NCI-H1436 treated with DMSO at 0.1 percent for 48 hours (cell line): ENCODE measurements at places on chromosomes 4 and X.

DNA sequence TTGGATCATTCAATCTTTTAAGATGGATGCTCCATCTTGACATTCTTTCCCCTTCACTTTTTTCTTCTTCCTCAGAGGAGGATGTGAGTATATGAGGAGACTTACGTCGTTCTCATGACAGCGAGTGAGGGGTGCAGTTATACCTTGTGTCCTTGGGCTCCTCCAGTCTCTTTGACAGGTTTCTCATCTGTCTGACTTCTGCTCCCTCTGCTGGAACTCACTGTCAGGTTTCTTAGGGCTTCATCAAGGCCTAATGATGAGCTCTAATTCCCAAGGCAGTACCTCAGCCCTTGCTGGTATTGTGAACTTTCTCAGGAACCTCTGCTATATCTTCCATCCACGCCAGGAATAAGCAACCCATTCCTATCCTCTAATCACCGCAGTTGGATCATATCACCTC is 237.8 kb upstream of the ADGRL3 start:
- no peak for DNase-seq

GRCh38 chr4:101217353-101218031 is 129.8 kb downstream of the PPP3CA start:
- DNase-seq = no peak

GRCh38 chrX:120726294-120726693 is 96.4 kb upstream of the C1GALT1C1 start:
- no peak for DNase-seq

GRCh38 chr4:11548597-11549082 is 119.9 kb upstream of the HS3ST1 start:
- no peak for DNase-seq

DNA sequence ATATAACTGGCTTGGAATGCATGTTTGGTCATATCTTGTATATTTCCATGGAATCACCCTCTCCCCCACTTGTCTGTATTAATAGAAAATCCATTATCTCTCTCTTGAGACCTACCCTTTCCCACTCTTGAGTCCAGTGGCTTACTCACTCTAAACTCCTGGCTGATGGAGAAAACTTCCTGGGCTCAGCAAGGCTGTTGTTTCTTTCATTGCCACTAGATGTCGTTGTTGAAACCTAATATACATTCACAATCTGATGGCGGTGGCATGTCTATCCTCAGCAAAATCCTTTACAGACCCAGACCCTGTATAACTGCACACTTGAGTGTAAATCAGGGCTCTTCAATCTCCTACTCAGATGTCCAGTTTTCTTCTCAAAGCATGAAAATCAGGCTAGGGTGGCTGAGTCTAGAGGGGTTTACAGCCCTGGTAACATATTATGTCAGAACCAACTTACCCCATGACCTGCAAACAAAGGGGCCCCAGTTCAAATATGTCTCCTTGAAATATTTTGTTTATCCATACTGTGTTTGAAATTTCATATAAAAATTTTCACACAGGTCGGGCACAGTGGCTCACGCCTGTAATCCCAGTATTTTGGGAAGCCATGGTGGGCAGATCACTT is 70.0 kb upstream of the FAM241A start:
- no peak for DNase-seq

DNA sequence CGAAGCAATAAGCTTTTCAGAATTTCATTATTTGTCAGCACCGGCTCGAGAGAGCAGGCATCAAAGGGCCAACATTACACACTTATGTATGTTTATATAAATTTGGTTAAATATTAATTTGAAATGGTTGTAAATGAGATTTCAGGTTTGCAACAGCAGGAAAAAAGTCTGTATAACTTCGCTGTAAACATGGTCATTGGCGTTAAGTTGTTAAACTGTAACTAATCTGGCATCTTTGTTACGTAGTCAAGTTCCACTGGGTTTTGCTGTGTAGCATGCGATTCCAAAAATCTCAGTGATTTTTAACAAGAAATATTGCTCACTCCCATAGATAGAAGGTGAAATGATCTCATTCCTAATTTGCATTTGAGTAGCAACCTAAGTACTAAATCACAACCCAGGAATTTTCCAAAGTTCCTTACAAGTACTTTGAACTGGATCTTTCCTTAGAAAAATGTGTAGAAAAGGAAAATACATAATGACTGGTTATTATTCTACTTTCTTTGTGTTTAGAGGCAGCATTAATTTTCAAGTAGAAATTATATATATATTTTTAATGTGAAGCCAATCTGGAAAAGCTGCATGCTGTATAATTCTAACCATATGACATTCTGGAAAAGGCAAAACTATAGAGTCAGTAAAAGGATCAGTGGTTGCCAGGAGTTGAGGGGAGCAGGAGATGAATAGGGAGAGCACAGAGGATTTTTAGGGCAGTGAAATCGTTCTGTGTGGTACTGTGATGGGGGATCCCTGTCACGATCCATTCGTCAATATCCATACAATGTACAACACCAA is 222.1 kb downstream of the CBR4 start:
- DNase-seq = no peak

GRCh38 chr4:185833055-185833598 is 21.1 kb upstream of the SORBS2 start:
- DNase-seq = no peak

DNA sequence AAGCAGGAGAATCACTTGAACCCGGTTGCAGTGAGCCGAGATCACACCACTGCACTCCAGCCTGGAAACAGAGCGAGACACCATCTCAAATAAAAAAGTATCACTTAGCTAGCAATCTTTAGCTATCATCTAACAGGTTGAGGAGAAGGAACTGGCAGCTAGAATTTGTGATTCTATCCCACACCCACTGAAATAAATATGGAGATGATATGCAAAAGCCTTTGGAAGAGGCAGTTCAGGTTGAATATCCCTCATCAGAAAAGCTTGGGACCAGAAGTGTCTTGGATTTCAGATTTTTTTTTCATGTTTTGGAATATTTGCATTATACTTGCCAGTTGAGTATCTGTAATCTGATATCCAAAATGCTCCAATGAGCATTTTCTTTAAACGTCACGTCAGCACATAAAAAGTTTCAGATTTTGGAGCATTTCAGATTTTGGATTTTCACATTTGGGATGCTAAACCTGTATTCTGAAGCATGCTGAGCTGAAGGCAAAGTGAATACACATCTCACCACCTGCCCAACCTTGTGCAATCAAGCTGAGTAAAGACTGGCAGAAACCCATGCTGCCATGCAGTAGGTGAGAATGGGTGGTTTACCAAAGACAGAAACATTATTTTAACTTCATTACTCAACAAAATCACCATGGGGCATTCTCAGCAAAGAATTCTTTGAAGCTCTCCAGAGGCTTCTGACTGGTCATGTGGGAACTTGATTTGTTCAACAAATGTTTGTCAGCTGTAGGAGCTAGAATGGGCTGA is 159.3 kb downstream of the SH3KBP1 start:
- DNase-seq = no peak

GRCh38 chrX:156002507-156002906 is 5.0 kb downstream of the IL9R start:
- DNase-seq = no peak

- DNase-seq = no peak
Observed at GRCh38 chr4:185128272-185129119, 14.6 kb upstream of the SLC25A4 start.

DNA sequence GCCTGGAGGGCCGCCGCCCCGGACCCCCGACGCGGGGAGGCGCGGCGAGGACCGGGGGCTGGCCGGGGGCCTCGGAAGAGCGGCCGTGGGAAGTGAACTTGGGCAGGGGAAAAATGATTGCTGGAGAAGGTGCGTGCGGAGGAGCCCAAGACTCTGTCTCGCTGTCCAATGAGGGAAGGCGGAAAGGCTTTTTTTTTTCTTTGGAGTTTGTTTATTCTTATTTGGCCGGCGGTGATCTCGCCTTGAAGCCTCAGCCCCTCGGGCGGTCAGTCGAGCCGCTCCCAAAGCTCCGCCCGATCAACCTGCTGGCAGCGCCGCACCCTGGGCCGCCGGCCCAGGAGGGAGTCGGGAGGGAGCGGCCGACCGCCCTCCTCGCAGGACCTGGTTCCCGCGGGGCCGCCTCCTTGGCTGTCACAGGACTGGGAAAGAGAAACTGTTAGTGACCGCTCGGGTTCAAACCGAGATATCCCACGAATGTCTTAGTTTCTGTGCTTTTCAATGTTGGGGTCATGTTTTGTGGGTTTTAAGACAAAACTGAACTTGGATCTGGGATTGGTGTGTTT is 2.5 kb downstream of the CPEB2 start:
- no peak for DNase-seq

DNA sequence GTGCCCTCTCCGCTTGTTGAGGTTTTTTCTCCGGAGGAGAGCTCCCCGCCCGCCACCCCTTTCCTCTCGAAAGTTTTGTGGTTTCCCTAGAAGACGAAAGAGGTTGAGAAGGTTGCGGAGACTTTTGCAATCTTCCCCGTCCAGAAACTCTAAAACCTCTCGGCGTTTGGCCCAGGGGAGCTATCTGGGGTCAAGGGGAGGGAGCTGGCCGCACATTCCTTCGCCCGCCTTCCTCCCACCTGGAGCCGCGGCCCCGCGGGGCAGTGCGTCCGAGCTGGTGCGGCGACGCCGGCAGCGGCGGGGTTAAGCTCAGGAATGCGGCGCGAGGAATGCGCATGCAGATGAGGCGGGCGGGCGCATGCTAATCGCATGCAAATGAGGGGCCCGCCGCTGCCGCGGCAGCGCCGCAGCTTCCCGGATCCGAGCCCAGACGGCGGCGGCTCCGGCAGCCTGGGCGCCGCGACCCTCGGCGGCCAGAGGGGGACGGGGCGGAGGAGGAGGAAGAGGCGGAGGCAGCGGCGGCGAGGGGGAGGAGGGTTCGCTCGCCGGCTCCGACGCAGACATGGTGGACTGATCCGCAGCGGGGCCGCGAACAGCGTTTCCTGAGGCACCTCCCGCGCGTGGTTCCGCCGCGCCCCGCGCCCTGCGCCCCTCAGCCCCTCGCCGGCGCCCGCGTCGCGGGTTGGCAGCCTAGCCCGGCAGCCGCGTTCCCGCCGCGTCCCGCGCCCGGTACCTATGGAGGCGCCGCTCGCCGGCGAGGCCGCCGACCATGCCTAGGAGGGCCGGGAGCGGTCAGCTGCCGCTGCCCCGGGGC is at the start of gene WWC2:
TSS of gene WWC2 (plus strand) at position 535 of the 814 bp plus-strand sequence. CDS start at position 770, 235 bp downstream.
- DNase-seq = no peak

DNA sequence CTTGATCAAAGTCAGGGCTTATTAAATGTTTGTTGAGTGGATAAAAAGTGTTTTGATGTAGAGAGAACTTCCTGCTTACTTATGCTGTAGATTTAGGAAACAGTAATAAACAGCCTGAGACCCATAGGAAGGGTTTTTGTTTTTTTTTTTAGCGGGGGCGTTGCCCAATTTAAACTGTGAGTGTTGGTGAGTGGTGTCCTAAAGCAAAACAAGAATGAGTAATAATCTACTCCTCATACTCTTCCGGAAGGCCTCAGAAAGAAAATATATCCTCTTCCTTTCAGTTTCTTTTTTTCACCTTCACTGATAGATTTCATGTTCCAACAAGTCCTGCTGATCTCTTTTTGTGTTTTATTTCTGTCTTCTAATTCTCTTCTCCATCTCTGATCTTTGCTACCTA is 104.4 kb upstream of the SCML1 start:
- DNase-seq = no peak

DNA sequence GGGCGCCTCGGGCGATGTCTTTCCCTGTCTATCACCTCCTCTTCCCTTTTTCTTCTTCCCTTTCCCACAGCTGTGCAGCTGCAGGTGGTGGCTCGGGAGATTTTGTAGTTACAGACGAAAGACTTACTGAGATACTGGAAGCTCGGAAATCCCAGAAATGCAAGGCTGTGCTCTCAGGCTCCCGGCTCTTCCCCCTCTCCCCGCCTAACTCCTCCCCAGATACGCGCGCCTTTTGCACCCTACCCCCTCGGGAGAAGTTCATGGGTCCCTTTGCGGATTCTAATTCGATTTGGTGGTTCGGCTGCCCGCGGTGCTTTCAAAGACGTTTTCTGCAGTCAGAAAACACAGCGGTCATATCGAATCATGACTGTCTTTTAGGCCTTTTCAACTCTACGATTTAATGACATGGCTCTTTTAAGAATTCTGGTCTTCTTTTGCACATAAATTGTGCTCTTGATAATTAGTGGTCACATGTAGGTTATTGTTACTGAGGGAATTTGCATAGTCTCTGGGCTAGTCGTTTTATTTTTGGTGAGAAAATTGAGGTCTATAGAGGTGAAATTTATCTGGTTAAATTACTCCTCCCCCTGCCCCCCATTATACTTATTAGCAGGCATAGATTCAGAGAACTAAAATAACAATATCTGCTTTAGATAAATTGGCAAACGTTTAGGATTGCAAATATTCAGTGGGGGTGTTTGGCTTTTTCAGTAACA is 1.6 kb downstream of the SEPTIN11 start:
- DNase-seq = no peak

- DNase-seq = no peak
Observed at GRCh38 chr4:80608281-80608980, 272.9 kb downstream of the CFAP299 start.

DNA sequence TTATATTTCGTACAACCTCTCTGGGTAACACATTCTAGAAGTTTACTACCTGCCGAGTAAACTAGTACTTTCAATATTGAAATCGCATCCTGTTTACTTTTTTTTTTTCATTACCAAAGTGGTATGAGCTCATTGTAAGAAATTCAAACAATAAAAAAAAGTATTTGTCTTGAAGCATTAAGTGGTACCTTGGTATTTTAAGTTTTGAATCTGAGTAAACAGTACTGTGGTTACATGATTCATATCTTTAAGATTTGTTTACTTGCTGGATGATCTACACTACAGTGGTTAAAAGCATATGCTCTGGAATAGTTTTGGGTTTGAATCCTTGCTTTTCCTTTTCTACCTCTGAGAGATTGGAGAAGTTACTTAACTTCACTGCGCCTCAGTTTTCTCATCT is 3.8 kb upstream of the MMGT1 start:
- no peak for DNase-seq

DNA sequence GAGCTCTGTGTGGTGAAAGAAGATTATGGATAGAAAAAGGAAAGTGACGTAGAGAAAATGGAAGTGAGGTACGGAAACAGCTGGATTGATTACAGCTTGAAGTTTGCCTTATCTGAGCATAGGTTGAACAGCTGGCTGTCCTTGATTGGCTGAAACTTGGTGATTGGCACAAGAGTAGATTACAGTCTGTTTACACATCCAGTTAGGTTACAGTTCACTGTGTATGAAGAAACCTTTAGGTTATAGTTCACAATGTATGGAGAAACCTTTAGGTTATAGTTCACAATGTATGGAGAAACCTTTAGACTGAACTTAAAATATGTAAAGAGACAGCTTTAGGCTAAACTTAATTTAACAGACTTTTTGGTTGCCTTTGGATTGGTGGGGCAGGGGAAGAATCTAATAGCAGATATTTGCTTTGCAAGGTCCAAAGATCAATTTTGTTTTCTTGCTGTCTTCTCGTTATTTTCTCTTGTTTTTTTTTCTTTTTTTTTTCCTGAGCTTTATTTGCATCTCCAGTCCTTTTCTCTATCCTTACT is 15.6 kb upstream of the ART3 start:
- no peak for DNase-seq

DNA sequence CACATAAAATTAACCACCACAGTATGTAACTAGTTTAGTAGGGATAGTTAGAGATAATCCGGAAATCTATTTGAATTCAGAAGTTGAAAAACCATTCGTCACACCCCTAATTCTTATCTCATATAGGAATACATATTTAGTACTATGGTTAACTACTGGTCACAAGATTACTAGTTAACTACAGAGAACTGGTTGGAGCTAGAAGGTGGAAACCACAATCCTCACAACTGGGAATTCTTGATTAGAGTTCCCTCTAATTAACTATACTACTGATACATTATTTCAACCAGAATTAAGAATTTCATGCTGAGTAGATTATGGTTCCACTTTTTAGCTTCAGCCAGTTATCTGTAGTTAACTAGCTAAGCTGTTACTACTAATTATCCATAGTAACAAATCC is 39.9 kb upstream of the NKAP start:
- DNase-seq = no peak
